ENCODE measurements at places on chromosomes 3 and 15.
A peak's percentile ranks its signal among the peaks of the same experiment; 100 is the strongest.

DNA sequence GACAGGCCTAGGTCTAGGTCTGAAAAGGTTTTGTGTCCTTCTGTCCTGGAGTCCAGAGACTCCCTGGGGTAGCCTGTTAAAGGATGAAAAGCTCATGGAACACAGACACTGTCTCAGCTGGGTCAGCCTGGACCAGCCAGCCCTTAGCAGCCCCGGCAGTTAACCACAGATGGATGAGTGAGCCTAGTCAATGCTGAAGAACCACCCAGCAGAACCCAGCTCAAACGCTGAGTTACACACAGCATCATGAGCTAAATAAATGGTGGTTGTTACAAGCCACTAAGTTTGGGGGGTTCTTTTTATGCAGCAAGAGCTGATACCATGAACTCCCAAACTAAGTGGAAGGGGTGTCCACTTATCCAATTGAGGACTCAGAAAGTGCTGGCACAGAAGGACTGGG lies 472.8 kb upstream of the PROK2 start:
- DNase-seq, result no peak

DNA sequence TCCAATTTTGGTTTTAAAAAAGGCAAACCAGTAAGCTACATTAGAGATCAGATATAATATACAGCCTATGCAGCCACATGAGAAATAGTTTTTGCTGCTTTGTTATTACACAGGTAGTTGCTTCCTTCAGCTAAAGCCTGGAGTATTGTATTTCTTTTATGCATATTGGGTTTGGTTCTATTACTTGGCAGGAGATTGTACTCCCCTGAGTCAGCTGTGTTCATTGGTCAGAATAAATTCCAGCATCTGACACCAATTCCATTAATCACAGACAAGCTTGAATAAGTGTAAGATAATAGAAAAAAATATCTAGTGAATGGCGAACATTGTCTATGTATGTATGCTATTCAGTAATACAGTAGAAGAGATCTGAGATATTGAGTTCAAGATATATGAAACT lies 26.1 kb upstream of the ZCWPW2 start:
- no peak for DNase-seq

DNA sequence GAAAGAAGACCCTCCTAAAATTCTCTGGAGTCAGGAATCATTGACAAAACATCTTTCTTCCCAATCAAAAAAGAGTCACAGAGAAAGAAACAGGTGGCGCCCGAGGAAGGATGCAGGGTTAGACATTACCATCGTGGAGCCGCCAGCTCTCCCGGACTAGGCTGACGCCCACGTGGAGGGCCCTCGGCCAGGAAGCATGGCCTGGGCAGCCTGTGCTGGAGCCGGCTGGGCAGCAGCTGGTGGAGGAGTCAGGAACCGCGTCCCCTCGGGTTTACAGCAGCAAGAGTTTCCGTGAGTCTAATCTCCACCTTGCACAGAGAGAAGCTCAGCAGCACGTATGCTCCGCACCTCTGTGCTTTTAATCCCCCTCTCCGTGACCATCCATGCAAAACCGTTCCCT lies 533.7 kb upstream of the ATP11B start:
- DNase-seq, result no peak

- peak; percentile 24 for DNase-seq
These were observed 14.7 kb upstream of the ATP2B2 start for GRCh38 chr3:10520072-10520471.

- no peak for DNase-seq
These were observed 95.8 kb downstream of the FNDC3B start for GRCh38 chr3:172135185-172135584.
